BJ (cell line): ENCODE measurements at places on chromosomes 13 and 19.

DNA sequence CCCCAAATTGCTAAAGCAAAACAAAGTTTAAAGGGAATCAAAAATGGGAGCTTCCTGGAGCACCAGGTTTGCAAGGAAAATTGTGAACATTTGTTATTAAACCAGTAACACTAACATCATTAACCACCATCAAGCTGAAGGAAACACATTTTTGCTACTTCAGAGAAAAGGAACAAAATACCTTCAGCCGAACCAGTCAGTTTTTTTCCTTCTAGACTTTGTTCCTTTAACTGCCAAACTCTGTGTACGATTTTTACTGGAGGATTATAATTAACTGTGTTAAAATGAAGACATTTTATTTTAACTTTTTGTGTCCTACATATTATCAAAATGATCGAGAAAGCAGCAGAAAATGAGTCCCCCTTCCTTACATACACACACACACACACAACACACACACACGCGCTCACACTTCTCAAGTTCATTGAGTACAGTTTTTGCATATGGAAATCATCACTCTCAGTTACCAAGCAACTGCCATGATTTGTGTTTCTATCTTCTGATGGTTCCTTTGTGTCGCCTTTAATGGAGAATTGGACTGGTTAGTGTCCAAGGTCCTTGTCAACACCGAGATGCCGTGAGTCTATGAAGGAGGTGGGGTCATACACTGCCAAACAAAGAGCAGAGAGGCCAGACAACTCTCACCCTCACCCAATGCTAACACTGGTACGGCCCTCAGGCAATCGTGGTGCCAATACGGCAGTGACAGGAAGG lies 9.8 kb upstream of the SERP2 start:
- DNase-seq, result no peak

- no peak for DNase-seq
Measured at GRCh38 chr13:65095161-65096082, 2134.7 kb downstream of the PCDH9 start.

DNA sequence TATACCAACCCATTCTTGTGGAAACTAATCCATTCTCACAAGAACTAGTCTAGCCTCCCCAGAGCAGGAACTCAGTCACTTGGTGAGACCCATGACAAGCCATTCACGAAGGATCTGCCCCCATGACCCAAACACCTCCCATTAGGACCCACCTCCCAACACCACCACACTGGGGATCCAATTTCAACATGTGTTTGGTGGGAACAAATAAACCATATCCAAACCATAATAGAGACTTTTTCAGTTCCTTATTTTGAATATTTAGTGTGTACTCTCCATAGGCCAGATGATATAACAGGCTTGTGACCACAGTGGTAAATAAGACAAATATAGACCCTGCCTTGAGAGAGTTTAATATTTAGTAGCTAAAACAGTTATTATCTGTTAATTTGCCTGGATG lies 227.5 kb upstream of the SERP2 start:
- DNase-seq, result no peak

GRCh38 chr19:51285682-51286081 lies 25.8 kb upstream of the IGLON5 start:
- no peak for DNase-seq

- no peak for DNase-seq
Measured at GRCh38 chr13:106500445-106500844, 35.0 kb downstream of the EFNB2 start.
